ENCODE measurements at places on chromosomes 16 and 17.

GRCh38 chr17:78789149-78789662 is 7.1 kb upstream of the CYTH1 start:
- DNase-seq, result no peak
- H3K4me3 ChIP-seq, result no peak overlapping the region
- H3K36me3 ChIP-seq, result peaks cover 33% of the 10 kb centered on the region

GRCh38 chr16:3492356-3492755 is 2.9 kb downstream of the C16orf90 start:
- H3K4me3 ChIP-seq, result no peak overlapping the region
- no peaks in the 10 kb centered on the region for H3K27me3 ChIP-seq
- DNase-seq, result no peak
- no peaks in the 10 kb centered on the region for H3K4me1 ChIP-seq

DNA sequence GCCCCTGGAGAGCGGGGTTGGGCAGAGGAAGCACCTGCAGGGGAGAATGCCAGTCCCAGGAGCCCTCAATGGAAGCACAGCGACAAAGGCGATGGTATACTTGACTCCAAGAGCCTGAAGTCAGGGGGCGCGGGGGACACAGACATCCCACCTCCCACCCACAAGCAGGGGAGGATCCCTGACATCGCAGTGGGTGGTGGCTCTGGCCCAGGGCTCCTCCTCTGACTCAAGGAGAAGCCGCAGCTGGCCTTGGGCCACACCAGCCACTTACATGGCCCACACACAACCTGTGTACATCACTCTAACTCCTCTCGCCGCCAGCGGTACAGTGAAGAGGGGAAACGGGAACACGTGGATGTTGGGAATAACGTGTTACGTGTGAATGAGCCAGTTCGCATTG is 44.3 kb downstream of the FZD2 start:
- no peaks in the 10 kb centered on the region for H3K4me1 ChIP-seq
- no peaks in the 10 kb centered on the region for H3K36me3 ChIP-seq
- no peak for DNase-seq
- peaks cover 9% of the 10 kb centered on the region for H3K27me3 ChIP-seq
- no peak overlapping the region for H3K4me3 ChIP-seq

DNA sequence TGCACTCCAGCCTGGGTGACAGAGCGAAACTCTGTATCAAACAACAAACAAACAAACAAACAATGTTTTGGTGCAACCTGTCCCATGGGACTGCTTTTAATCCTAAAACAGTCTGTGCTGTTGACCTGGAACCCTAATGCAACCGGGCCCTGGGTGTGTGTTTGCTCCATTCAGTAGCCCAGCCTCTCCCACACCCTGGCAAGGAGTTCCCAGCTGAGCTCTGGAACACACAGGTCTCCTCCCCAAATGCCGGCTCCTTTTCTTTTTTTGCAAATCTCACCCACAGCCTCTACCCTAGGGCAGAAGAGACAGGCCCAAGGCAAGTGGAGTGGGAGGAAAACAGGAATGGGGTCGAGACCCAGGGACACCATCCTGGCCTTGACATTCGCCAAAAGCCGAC is 29.8 kb upstream of the RASD1 start:
- H3K27ac ChIP-seq, result no peak overlapping the region
- DNase-seq, result no peak
- no peaks in the 10 kb centered on the region for H3K36me3 ChIP-seq
- H3K4me3 ChIP-seq, result no peak overlapping the region
- no peaks in the 10 kb centered on the region for H3K27me3 ChIP-seq

DNA sequence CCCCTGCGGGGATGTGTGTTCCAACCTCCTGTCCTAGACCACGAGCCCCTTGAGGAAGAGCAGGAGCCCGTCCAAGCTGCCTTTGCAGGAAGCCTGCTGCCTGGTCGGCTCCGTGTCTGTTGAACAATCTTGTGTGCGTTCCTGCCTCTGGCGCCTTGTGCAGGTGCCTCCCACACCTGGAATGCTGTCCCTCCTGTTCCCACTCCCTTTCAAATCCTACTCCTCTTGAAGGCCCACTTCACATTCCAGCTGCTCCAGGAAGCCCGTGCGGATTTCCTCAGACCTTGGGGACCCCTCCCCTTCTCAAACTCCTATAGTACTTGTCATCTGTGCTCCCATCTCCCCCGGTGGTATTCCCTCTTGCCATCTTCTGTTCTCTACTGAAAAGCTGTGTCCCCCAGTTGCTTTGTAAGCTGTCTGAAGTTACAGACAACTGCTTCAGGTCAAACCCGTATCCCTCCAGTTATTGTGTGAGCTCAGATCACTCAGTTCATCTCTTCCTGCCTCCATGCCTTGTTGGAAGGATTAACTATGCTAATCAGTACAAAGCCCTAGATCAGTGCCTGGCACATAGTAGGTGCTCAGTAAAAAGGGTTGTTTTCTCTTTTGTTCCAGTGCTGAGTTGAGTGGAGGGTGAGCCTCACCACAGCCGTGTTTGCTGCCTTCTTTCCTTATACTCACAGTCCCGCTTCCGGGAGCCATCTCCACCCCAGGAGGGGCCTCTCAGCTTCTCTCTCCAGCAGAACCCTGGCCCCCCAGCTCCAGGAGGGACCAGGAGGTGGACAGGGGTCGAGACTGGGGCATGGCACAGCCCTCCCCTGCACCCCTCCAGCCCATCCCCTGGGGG is 241.8 kb upstream of the CIBAR2 start:
- DNase-seq, result no peak
- no peaks in the 10 kb centered on the region for H3K27me3 ChIP-seq
- H3K36me3 ChIP-seq, result no peaks in the 10 kb centered on the region
- H3K4me3 ChIP-seq, result no peak overlapping the region

- no peak overlapping the region for H3K27ac ChIP-seq
- no peak for DNase-seq
- no peaks in the 10 kb centered on the region for H3K27me3 ChIP-seq
Observed at GRCh38 chr16:3651461-3652372, 2.8 kb upstream of the DNASE1 start.

- H3K27ac ChIP-seq, result peak overlapping the region; percentile 35
- H3K4me3 ChIP-seq, result no peak overlapping the region
- peaks cover 2% of the 10 kb centered on the region for H3K27me3 ChIP-seq
- peaks cover 22% of the 10 kb centered on the region for H3K36me3 ChIP-seq
- DNase-seq, result no peak
Observed at GRCh38 chr17:80604009-80604669, 59.5 kb downstream of the RPTOR start.

- no peak overlapping the region for H3K27ac ChIP-seq
- no peaks in the 10 kb centered on the region for H3K27me3 ChIP-seq
- no peak overlapping the region for H3K4me3 ChIP-seq
- peaks cover 9% of the 10 kb centered on the region for H3K4me1 ChIP-seq
- DNase-seq, result no peak
Observed at GRCh38 chr16:27725236-27726000, 175.5 kb downstream of the KATNIP start.

DNA sequence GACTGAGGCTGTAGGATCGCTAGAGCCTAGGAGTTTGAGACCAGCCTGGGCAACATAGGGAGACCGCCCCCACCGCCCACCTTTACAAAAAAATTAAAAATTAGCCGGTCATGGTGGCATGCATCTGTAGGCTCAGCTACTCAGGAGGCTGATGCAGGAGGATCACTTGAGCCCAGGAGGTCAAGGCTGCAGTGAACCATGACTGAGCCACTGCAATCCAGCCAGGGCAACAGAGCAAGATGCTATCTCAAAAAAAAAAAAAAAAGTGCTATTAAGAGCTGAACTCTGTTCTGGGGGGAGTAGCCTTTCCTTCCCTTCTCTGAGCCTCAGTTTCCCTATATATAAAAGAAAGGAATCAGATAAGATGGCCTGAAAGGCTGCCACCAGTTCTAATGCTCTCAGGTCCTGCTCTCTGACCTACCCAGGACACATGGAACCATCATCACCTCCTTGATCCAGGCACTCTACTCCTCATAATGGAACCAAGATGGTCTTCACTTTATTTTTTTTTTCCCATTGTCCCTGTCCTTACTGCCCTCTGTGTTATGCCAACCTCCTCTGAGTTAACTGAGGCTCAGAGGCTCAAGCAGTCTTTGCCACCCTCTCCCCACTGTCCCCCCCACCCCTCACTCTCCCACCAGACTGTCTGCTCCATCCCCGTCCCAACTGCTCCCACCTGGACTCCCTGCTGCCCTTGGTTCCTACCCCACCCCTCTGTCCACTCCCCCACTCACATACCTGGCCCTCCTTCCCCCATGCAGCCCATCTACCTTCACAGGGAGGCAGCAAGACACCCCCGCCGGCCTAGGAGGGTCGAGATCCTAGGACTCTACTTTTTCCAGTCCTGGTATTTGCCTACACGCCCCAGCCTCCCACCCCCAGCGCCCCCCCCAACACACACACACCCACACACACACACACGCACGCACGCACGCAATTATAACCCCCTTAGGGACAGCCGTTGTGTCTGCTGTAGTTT is 23.8 kb upstream of the EIF1 start:
- H3K36me3 ChIP-seq, result peaks cover 2% of the 10 kb centered on the region
- H3K27ac ChIP-seq, result peak overlapping the region; percentile 98
- H3K27me3 ChIP-seq, result peaks cover 9% of the 10 kb centered on the region
- H3K4me1 ChIP-seq, result peaks cover 53% of the 10 kb centered on the region

- no peak overlapping the region for H3K27ac ChIP-seq
- peaks cover 2% of the 10 kb centered on the region for H3K27me3 ChIP-seq
- no peaks in the 10 kb centered on the region for H3K36me3 ChIP-seq
- no peaks in the 10 kb centered on the region for H3K4me1 ChIP-seq
- no peak for DNase-seq
Observed at GRCh38 chr17:61196302-61196704, 203.3 kb upstream of the TBX2 start.

DNA sequence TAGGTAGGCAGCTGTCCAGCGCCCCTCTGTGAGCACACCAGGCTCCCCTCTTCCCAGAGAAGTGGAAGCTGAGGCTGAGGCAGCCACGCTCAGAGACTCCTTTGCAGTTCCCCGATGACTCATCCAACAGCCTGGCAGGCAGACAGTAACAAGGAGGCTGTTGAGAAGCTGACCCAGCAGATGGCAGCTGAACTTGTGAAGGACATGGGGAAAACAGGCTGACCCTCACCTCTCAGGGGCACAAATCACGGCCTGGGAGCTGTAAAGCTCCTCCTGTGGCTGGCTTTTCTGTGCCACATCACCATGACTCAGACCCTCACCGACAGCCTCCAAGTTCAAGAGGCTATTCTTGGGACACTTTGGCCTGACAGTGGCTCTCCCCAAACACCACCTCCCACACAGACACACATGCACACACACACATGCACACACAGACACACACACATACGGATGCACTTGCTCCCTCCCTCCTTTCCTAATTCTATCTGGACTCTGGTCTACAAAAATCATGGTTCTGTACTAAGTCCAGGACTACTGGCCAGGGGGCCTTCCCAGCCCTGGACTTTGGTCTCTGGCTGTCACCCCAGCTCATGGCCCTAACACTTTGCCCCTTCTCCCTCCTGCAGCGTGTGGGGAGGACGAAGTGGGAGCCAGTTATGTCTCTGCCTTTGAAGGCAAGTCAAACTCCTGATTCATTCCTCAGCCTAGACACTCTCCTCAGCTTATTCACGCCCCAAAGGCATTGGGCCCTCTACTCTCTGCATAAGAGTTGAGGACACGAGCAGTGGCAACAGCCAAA is 23.2 kb downstream of the MAP3K14 start:
- H3K36me3 ChIP-seq, result peaks cover 41% of the 10 kb centered on the region
- DNase-seq, result no peak

DNA sequence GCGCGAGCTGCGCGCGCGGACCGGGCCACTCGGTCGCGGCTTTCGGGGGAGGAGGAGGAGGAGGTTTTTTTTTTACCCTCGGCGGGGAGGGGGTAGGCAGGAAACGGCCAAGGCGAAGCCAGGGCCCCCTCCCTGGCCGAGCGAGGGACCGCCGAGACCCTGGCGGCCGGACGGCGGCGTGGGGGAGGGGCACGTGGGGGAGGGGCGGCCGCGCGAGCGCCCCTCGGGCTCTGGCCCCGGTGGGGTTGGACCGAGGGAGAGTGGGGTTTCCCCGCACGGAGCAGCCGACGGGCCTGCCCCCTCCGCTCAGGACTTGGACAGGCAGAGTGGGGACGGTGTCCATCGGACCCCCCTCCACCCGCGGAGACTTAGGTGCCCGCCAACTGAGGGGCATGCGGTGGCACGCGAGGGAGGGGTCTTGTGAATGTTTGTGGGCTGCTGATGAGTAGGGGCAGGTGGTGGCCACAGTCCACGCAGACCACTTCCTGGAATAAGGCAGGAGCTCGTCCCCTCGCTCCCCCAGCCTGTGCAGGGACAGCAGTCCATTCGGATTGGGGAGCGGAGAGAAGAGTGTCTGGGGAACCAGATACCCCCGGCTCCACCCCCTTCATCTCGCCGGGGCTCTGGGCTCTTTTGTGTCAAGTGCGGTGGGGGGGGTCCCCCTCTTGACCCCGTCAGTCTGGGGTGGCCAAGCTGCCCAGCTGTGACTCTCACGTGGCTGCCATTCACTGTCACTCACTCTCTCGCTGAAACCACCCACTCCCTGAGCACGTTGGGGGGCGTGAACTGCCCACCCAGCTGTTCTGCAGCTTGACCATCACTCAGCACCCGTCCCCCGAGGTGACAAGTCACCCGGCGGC is 3.0 kb upstream of the CHD3 start:
- peak; percentile 44 for DNase-seq
- no peaks in the 10 kb centered on the region for H3K4me1 ChIP-seq
- H3K27me3 ChIP-seq, result no peaks in the 10 kb centered on the region
- H3K27ac ChIP-seq, result no peak overlapping the region

DNA sequence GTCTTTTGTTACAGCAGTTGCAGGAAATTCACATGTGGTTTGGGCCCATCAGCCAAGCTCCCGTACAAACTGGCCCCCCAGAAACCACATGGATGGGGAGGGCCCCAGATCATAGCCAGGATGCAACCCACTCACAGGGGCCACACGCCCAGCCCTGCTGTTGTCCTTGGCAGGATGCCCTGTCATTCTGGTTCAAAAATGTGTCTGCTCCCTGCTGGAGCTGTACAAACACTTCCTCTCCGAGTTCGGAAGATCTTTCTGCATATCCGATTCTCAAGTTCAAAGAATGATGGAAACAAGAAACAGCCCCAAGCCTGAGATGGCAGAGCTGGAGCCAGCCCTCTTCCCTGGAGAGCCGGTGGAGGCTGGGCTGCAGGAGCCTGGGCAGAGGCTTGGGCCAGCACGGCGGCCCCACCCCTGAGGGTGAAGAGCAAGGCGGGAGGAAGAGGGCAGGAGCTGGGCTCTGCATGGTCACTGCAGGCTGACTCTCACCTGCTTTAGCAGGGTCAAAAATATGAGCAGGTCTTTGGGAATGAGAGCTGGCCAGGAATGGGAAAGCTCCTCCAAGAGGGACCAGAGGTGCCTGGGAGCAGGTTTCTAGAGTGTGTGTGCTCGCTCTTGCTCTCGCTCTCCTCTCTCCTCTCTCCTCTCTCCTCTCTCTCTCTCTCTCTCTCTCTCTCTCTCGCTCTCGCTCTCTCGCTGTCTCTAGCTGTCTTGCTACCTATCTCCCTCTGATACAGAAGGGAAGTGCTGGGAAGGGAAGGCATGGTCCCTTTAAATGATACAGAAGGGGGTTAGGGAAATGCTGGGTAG is 34.7 kb upstream of the ENPP7 start:
- no peak overlapping the region for H3K4me3 ChIP-seq
- peaks cover 8% of the 10 kb centered on the region for H3K27me3 ChIP-seq
- no peak for DNase-seq
- no peaks in the 10 kb centered on the region for H3K4me1 ChIP-seq
- no peaks in the 10 kb centered on the region for H3K36me3 ChIP-seq
- no peak overlapping the region for H3K27ac ChIP-seq

Data from activated T-helper 1 cell treated with anti-CD3 and anti-CD28 coated beads, Interleukin-12 subunit alpha, Interleukin-12 subunit beta, Interleukin-2, Interleukin-4 antibody, amounts not matched to agents 30 ng/mL and 10 ng/mL and 1 ng/mL, durations not matched to agents 14 hours and 24 hours and 36 hours (primary cell).